Fibroblast of mammary gland (primary cell): ENCODE measurements at places on chromosomes 2 and 18.

DNA sequence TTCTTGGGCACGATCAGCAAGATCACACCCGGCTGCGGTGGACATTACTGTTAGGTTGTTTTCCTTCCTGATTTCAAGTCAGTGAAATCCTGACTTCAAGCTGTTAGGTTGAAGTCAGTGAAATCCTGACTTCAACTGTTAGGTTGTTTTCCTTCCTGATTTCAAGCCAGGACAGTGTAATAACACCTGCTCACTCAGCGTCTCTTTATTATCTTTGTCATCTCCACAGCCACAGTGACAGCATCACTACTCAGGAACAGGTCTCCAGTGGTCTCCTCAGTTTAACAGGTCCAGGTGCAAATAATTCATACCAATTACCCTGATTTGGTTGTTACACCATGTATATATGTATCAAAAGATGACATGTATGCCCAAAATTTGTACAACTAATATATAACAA, 208.1 kb upstream of the REG3G start:
- DNase-seq, result no peak

DNA sequence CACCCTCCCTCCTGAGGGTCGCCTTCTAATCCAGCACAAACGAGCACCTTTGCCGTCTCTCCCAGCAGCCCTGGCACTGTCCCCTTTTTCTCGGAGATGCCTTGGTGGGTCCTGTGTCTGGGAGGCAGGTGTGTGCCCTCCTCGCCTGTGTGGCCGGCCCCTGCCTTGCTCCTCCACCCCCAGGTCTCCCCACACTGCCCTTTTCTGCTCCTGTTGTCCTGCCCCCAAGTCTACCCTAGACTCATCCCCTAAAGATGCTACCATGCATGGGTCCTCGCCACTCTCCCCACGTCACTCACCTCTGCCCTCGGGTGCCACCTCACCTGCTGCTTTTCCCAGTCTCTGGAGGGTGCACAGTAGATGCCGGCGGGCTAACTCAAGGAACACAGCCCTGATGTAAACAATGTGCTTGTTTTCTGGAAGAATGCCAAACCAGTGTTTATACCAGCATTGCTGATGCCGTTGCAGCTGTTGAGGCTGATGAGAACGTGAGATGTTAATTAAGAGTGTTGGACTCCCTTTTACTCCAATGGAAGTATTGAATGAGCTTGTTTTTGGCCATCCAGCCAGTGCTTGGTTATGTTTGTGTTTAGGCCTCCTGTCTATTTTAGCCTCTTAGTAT, 223.1 kb downstream of the AGAP1 start:
- DNase-seq, result no peak

DNA sequence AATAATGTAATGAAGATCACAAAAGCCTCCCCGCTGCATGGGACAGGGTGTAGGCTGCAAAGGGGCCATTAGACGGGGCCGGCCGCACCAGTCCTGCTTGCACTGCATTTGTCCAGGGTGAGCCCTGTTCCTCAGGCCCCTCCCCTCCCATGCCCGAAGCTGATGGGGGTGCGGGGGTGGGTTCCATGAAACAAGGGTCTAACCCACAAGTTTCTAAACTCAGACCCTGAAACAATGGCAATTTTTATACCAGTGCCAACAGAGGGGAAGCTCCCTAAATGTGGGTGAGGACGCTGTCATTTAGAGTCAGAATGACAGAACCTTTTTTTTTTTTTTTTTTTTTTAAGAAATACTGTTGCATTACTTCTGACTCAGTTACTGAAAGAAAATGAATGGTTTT, 39.7 kb downstream of the HS6ST1 start:
- DNase-seq, result no peak

DNA sequence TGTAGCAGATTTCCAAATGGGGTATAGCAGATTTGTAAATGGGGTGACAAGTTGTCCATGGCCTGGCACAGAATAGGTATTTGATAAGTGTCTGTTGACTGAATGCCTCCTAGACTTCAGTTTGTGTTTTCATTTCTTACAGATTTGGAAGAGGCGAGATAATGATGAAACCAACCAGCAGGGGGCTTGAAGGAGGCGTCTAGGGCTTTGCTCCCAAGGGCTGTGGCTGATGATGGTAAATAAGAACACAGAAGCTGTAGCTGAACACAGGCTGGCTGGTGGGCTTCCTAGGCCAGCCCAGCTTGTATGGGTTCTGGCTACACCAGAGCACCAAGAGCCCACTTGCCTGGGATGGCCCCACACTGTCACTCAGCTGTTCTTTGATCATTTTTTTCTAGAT, 19.4 kb downstream of the SFTPB start:
- peak; percentile 74 for DNase-seq

GRCh38 chr2:240182001-240182400, 41.5 kb upstream of the OTOS start:
- DNase-seq, result no peak

DNA sequence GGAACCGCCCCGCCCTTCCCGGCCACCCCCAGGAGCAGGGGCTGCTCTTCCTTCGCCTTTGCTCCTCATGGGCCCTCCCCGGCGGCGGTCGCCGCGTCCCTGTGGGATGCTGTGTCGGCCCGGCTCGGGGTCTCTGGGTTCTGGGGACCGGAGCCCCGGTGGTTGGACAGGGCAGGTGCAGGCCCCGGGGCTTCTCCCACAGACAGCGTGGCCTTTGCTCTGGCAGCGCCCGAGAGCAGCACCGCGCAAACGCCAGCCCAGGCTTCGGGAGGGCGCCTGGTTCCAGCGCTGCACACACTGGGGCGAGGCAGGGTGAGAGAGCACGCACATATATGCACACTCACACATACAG, 9.0 kb upstream of the KCNG2 start:
- no peak for DNase-seq

DNA sequence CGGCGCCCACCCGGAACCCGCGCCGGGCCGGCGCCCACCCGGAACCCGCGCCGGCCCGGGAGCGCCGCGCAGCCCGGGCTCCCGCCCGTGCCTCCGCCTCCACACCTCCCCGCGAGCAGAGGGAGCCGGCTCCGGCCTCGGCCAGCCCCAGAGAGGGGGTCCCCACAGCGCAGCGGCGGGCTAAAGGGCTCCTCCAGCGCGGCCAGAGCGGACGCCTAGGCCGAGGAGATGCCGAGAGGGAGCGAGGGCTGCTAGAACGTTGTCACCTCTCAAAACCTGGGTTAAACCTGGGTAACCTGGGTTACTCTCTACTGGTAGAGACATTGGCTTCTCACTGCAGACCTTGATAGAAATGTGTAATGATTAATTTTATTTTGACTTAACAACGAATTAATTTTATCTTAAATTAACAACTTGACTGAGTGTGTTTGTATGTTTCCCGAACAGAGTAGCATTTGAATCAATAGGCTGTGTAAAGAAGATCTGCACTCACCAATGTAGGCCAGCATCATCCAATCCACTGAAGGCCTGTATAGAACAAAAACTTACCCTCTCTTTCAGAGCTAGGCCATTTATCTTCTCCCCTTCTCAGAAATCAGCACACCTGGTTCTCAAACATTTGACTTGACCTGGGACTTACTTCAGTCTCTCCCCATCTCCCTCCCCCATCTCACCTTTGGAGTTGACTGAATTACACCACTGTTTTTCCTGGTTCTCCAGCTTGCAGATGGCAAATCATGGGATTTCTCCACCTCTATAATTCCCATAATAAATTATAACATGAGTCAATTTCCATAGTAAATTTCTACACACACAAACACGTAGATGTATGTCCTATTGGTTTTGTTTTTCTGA, 242.7 kb downstream of the ASXL3 start:
- DNase-seq, result peak; percentile 31

DNA sequence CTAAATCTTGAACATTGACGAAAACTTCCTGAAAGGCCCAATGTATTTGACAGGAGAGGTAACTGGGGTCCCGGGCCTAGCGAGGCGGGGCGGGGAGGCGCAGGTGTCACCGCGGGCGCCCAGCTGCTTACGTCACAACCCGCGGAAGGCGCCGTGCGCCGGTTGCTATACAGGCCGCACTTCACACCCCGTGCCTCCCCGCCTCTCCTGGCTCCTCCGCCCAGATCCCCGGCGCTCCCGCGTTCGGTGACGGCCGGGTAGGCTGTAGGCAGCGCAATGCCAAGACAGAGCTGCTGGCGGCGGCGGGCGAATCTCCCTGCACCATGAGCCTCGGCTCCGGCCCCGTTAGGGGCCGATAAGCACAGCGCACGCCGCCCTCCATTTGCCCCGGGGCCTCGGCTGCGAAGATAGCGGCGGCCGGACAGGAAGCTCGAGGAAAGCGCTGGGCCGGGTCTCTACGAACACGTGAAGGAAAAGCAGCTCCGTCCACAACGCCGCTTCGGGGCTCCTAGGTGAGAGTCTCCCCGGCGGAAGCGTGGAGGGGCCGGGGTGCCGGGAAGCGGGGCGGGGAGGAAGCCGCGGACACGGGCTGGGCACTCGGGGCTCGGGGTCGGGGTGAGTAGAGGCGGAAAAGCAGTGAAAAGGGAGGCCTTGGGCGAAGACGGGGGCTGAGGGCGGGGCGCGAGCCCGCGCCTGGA, at the start of gene RNF138:
Gene RNF138 (plus strand): TSS at position 151 of the 698 bp plus-strand sequence. CDS start 903 bp downstream, outside the sequence.
- peak; percentile 81 for DNase-seq

DNA sequence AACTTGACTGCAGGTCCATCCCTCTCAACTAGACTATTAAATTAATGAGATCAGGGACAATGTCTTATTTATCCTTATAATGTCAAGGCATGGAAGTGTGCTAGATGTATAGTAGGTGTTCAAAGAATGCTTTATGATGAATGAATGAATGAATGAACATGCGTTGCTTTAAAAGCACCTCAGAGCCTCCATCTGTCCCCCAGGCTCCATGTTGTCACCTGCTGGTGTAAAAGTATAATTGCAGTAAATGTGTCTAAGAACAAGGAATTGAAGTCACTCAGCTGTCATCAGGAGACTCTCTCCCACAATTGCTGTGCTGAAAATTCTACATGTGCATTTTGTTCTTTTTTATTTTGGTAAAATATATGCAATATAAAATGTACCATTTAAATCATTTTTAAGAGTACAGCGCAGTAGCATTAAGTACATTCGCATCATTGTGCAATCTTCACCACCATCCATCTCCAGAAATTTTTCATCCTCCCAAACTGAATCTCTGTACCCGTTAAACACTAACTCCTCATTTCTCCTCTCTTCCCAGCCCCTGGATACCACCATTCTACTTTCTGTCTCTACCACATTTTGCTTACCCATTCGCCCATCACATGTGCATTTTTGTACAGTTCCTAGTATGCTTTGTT, 52.6 kb downstream of the GNAL start:
- DNase-seq, result peak; percentile 6

- DNase-seq, result peak; percentile 21
These were observed 19.8 kb upstream of the DDX18 start for GRCh38 chr2:117794668-117795067.

DNA sequence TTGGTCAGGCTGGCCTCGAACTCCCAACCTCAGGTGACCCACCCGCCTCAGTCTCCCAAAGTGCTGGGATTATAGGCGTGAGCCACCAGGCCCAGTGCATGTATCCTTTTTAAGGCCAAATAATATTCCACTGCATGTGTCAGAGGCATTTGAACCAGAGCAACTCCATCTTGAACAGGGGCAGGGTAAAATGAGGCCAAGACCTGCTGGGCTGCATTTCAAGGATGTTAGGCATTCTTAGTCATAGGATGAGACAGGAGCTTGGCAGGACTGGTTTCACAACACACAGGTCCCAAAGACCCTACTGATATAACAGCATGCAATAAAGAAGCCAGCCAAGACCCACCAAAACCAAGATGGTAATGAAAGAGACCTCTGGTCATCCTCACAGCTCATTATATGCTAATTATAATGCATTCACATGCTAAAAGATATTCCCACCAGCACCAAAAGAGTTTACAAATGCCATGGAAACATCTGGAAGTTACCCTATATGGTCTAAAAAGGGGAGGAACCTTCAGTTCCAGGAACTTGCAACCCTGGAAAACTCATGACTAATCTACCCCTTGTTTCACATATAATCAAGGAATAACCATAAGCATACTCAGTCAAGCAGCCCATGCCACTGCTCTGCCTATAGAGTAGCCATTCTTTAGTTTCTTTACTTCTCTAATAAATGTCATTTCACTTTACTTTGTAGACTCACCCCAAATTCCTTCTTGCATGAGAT, 204.6 kb downstream of the RAB3GAP1 start:
- DNase-seq, result peak; percentile 81

- DNase-seq, result no peak
These were observed 82.6 kb downstream of the KLHL29 start for GRCh38 chr2:23467618-23468017.

DNA sequence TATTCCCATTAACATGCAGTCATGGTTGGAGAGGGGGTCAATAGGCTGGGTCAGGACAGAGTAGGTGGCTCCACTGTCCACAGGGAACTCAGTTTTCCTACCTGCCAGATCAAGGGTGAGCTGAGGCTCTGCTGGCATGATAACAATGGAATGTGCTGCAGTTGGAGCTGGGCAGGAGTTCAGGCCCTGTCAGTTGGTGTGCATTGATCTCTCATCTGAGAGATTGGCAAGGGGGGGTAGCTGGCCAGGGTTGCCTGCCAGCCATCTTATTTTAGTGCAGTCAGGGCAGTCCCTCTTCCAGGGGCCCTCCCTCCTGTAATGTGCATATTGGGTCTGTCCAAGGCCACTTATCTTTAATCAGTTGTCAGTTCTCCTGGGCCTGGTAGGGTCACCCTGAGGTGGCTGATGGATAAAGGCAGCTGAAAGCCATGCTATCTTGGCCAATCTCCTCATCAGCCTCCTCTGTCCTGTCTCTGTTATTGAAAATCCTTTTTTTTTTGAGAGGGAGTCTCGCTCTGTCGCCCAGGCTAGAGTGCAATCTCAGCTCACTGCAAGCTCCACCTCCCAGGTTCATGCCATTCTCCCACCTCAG, 38.1 kb upstream of the CCBE1 start:
- DNase-seq, result no peak

- DNase-seq, result no peak
These were observed 18.7 kb upstream of the REL start for GRCh38 chr2:60862642-60863041.

DNA sequence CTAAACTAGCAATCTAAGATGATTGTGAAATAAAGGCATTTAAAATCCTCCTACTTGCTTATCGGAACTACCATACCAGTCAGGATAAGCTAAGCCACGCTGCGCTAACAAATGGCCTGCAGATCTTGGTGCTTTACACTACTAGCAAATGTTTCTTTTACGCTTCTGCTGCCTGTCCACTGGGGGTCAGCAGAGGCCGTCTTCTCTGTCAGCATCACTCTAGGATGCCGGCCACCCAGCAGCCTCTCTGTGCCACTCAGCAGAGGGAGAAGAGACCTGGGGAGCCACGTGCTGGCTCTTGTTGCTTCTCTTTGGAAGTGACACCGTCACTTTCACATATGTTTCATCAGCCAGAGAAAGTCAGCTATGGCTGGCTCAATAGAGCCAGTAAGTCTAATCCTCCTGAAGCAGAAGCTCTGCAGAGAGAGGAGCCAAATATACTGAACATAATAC, 36.6 kb downstream of the COPS8 start:
- DNase-seq, result peak; percentile 89

DNA sequence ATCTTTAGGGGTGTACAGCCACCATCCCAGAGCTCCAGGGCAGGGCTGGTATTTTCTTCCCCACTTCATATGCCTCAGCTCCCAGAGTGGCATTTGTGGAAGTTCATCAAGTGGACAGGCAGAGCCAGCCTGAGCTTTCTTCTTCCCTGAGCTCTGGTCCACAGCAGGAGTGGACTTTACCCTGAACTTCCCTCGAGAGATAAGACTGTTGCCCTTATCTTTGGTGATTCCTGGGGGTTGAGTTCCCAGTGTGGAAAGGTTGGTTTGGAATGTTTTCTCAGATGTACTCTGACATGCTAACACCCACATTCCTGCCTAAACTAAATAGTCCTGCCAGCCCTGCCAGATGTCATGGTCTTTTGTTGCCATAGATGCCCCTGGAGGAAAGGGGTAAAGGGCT, 62.0 kb upstream of the LGALSL start:
- no peak for DNase-seq

- no peak for DNase-seq
These were observed 1768.2 kb downstream of the SUCLG1 start for GRCh38 chr2:82690757-82691411.

GRCh38 chr2:12923907-12924610, 207.3 kb downstream of the TRIB2 start:
- peak; percentile 47 for DNase-seq
